Stimulated activated CD4-positive, alpha-beta T cell treated with anti-CD3 and anti-CD28 coated beads, Interleukin-1b, Interleukin-23, amount 100 ng/mL, for 1 hour (primary cell): ENCODE measurements at places on chromosomes 3 and 15.

- no peak for DNase-seq
These were observed 2.8 kb downstream of the PIGZ start for GRCh38 chr3:196965804-196966173.

GRCh38 chr3:25707268-25707926 is 42.7 kb upstream of the TOP2B start:
- no peak for DNase-seq

DNA sequence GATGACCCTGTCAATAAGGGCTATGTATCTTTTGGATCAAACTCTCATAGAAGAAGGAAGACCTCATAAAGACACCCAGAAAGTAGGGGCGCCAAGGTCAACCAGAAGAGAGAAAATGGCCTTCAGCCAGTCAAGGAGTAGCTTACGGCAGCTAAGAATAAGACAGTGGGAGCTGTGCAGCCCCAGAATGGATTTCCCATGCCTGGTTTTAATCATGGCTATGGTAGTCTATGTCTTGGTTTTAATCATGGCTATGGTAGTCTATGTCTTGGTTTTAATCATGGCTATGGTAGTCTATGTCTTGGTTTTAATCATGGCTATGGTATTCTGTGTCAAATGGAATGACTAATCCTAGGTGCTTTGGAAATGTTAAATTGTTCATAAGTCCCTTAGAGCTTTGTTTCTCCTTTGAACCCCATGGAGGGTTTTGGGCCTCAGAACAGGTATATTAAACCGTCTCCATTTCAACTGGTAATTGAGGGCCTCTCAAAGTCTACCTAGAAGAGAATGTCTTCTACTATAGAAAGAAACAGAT is 742.0 kb upstream of the CFAP20DC start:
- DNase-seq: no peak

GRCh38 chr15:25059698-25060471 is 105.1 kb downstream of the SNRPN start:
- DNase-seq: no peak

- no peak for DNase-seq
These were observed 41.4 kb downstream of the ABTB1 start for GRCh38 chr3:127714125-127714571.

DNA sequence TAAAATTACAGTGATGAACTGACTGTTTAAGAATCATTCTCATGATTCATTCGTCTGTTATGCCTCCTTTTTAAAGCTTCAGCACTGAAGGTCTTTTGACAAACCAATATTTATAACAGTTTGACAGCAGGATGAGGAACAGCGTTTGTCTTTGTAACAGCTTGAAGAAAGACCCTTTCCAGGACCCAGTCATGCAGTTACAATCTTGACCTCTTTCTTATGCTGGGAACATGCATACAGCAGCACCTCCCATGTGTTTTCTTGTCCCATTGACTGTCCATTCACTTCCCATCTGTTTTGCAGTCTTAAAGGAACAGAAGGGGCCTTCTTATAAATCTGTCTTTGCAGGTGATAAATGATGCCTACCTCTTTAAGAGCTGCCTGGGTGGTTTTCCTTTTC is 87.2 kb downstream of the OPA1 start:
- DNase-seq: no peak

- DNase-seq: no peak
These were observed 108.5 kb downstream of the SAMMSON start for GRCh38 chr3:70108072-70108471.

GRCh38 chr3:16174976-16175901 is 759 bp downstream of the GALNT15 start:
- no peak for DNase-seq

GRCh38 chr3:187594272-187594671 is 75.9 kb downstream of the SST start:
- DNase-seq: no peak

DNA sequence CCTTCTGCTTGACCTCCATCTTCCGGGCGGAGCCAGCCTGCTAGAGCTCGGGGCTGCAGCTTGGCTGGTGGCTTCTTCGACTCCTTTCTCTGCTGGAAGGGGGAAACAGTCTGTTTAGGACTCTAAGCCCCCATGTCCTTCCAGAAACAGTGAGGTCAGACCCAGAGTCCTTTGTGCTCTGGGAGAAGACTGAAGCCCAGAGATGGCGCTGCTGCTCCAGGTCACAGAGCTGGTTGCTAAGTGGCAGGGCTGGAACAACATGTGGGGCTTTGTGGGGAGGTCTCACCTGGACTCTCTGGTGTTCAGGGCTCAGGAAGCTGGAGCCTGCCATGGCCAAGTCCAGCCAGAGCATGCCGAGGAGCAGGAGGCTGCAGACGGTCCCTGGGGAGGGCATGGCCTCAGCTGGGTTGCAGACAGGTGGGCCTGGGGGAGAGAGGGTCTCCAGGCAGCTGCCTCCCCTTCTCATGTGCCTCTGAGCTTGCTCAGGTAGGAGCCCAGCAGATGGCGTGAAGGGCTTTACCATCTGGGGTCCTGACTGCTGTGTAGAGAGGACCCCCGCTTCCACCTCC is 2.9 kb downstream of the GHRL start:
- no peak for DNase-seq

- DNase-seq: peak; percentile 5
These were observed 13.4 kb upstream of the FAM98B start for GRCh38 chr15:38440353-38441129.

DNA sequence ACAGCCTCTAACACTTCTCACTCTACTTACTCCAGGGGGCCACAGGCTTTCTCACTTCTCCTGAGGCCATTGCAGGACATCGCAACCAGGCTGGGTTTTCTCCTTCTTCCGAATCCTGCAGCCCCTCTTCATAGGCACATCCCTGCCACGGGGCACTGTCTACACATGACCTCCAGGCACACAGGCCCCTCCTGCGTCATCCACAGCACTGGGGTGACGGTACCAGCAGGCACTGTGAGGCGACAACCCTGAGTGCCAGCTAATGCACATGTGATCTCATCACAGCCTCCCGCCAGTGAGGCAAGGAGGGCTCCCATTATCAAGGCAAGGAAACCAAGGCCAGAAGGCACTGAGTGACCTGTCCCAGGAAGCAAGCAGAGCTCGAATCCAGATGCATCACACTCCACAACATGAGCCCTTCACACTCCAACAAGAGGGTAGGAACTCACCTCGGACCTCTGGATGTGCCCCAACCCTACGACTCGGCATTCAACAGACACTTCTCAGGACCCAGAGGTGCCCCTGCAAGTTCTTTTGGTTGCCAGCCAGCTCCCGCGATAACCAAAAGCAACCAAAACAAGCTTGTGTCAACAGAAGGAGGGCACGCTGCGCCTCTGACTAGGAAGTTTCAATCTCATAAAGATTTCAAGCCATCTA is 16.7 kb downstream of the FAM174B start:
- no peak for DNase-seq

DNA sequence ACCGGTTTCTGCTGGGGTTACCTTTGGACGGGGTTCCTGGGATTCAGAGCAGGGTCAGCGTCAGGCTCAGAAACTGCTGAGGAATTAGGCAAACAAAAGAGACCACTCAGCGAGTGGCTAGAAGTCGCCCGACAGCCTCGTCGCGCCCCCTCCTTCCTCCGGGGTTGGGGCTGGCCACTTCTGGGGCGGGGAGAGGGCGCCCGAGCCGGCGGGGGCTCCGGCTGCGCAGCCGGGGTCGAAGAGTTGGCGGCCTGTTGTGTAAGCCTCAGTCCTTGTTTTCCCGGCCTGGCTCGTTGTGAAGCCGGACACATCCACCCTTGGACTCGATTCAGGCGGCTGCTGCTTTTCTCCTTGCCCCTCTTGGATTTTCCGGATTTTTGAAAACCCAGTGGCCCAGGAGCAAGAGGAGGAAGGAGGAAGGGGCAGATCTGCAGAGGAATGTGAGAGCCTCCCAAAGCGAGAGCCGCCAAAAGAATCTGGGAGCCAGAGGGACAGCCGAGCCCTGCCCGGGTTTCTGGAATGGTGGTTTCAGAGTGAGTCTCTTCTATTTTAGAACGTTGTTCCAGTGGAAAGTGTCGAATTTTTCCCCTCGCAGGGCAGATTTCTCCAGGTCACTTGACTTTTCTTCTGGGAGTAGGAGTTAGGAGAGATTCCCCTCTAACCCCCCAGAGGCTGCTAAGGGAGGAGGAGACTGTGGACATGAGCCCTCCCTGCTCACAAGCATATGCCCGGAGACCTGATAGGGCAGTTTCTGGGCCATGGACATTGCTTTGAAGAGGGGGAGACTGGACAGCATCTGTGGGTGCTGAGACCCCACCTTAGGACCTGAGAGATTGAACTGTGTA is 666 bp downstream of the SNX33 start:
- DNase-seq: no peak

DNA sequence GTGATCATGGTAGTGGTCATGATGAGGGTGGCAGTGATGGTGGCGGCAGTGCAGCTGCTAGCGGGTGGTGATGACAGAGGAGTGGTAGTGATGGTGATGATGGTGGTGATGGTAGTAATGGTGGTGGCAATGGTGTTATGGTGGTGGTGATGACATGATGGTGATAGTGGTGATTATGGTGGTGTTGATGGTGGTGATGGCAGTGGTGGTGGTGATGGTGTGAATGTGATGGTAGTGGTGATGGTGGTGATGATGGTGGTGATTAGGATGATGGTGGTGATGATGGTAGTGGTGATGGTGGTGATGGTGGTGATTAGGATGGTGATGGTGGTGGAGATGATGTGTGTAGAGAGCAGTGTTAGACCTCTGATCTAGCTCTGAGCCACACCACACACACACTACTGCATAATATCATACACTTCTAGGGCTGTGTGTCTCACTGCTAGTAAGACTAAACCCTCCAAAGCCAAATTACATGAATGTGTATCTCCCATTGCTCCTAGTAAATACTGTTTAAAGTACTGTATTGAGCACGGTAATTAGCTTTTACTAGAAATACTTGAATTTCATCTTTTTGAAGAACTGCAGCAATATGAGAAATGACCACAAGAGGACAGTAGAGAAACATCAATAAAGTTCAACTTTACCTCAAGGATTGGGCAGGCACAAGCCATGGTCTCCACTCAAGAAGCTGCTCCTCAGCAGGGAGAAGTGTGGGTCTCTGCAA is 28.8 kb downstream of the TMED3 start:
- no peak for DNase-seq

GRCh38 chr3:101962055-101962454 is 112.7 kb downstream of the NFKBIZ start:
- no peak for DNase-seq

DNA sequence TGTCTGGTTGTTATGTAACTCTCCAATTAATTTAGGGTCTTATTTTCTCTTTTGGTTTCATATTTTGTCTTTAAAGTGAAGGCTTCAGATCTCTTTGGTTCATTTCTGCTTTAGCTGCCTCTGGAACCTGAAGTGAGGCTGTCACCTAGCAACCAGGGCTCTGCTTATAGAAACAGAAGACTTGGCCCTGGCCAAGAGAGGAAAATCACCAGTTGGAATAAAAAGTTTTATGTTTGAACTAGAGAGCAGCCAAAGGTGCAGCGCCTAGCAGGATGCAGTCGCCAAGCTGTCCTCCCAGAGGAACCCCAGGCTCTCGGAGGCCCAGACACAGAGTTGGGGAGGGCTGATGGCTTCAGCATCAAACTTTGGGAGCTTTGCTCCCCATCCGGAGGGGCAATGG is 41.1 kb downstream of the LYZL4 start:
- DNase-seq: no peak

DNA sequence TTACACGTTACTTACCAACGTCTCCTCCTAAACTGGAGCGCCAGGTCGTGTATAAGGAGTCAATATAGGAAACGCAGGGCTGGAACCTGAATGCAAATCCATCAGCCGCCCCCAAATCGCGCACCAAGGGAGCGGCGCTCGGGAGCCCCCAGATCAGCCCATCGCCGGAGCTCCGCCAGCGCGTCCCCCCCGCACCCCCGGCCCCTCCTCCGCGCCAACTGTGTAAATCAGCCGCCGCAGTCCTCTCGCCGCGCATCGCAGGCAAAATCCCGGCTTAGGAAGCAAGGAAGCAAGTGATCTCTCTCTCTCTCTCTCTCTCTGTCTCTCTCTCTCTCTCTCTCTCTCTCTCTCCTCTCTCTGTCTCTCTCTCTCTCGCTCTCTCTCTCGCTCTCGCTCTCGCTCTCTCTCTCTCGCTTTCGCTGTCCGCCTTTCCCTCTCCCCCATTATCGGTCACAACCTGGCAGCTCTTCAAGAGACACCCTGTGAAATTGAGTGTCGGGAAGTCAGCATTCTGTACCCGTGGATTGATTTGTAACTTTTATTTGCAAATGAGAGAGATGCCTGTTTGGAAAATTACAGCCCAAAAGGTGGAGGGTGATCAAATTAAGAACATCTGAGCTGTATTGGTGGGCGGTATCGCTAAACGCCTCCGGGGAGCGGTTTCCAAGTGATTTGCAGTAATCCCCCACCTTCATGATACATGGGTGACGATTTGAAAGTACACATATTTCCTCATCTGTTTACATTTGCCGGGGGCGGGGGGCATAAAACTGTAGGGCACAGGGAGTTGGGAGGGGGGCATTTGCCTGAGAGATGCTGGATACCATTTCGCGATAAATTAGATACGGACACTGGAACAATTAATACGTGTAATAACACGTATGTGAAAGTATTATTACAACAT is 645 bp upstream of the SLITRK3 start:
- DNase-seq: no peak

- DNase-seq: no peak
These were observed 8.8 kb upstream of the CMC1 start for GRCh38 chr3:28232659-28233058.

DNA sequence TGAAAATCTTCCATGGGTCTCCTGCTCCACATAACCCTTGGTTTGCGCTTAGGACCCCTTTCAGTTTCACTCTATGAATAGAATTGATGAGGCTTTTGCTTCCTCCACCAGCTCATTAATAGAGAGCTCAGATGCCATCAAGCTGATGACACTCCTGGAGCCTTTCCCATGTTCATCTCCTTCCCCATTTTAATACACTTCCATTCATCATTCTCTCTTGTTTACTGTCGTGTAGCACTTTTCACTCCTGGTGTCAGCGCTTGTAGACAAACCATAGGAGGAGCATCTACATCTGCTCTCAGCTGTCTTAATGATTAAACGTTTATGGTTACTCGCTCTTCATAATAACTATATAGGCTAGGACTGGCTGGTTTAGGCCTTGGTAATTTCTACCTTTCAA is 363.5 kb downstream of the EPHB1 start:
- DNase-seq: no peak

DNA sequence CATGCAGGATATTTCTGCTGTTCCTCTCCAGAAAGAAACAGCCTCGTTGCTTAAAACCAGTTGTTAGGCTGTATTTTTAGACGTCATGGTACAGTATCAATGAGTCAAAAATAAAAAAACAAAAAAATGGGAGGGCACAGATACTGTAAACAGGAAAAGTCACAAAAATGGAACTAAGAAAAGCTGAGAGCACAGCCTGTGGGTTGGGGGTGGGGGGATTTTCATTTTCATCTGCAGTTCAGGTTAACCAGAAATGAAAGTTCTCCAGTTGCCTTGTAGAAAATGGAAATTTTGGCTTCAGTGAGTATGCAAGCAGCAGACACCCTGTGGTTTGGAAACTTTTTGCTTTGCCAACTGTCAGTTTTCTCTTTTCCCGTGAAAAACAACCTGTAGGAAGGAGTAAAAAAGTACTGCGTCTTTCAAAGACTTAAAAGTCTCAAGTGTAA is 59.0 kb downstream of the FRMD4B start:
- no peak for DNase-seq
